ENCODE measurements at places on chromosomes 3 and 15.

- DNase-seq = no peak
These were observed 48.5 kb upstream of the PEX5L start for GRCh38 chr3:180085122-180085710.

DNA sequence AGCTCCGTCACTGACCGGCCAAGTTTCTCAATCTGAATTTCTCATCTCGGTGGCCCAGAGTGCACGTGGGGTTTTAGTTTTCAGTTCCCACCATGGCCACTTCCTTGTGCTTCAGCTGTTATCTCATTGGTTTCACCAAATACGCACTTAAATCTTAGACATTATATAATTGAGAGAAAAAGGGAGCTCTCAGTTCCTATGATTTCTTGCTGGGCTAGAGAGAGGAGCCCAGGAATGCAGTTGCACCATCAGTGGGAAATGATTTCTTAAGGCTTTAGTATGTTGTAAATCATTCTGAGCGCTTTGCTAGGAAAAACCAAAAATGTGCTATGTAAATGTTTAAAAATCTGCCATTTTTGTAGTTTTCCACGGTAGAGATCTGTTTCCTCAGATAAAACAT, 53.2 kb downstream of the OXNAD1 start:
- DNase-seq = no peak

DNA sequence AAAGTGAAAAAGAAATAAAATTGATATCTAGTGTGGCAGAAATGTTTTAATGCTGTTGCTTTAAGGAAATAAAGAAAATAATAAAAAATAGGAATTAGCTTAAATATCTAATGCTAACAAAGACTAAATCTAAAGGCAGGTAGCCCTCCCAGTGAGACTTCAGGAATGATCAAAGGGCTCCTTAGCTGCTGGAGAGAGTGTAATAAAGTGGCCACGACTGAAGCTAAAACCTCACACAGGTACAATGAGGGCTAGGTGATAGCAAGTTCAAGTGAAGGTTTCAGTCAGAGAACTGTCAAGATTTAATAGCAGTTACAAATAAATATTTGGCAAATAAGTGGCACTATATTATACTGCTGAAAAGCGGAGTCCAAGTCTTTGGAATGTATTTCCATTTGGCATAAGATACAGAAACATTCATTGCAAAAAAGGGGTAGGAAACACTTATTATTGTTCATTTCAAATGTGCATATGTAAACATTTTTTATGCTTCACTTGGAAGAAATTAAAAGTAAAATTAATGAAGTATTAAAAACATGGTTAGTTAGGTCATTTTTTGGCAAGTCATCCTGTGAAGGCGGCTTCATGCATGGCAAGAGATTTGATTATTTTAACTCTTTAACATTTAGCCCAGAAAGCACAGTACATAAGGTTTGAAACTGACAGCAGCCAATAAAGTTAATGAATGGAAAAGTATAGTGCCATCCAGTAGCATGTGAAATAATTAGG, 168.2 kb downstream of the ECT2 start:
- no peak for DNase-seq

- no peak for DNase-seq
These were observed 67.7 kb downstream of the CCNL1 start for GRCh38 chr3:157092230-157092629.

- no peak for DNase-seq
These were observed 23.1 kb upstream of the MTHFS start for GRCh38 chr15:79919749-79920511.

DNA sequence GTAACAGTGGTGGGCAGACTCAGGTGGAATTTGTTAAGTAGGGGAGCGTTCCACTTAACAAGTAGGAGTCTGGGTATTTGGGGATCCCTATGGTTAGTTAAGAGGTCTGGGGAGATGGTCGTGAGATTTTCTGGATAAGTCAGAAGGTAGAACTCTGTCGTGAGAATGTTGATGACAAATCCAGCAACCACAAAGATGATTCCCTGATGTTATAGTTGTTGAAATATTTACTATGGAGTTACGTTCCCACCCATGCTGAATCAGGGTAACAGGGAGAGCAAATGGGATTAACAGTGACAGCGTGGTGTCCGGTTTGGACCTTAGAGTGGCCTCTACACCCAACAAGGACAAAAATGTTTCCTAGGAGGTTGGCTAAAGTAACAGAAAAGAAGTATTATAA, 110.8 kb downstream of the MFSD1 start:
- no peak for DNase-seq

GRCh38 chr15:66369773-66370651, 13.5 kb upstream of the TIPIN start:
- no peak for DNase-seq

DNA sequence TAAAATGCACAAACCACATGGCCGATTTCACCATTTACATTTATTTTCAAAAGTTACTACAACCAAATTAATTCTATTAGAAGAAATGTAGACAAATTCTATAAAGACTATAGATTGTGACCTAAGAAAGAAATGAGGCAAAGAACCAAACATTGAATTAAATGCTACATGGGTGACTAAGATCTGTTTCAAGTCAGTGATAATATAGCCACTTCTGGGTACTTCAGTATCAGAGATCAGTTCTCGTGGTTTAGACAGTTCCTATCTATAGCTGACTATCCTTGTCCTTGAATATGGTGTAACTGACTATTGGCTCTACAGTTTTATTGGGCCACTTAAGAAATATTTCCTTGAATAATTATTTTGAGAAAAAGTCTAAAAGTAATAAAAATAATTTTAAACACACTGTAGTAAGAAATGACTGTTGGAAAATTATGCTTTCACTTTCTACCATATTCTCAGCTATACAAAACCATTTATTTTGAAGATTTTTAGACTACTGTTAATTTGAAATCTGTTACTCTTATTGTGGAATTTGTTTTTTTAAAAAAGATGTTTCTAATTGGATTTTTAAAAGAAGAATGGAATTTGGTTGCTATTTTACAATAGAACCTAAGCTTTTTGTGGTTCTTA, 14.1 kb downstream of the KCNMB3 start:
- no peak for DNase-seq
